ENCODE measurements at places on chromosomes 2 and 18. TPM values are rescaled to one million over a fixed set of nuclear protein-coding genes. Genes with fewer than 3 reads are reported as not detected.

GRCh38 chr2:37708146-37708545, 36.7 kb upstream of the CDC42EP3 start:
- no peak for DNase-seq

DNA sequence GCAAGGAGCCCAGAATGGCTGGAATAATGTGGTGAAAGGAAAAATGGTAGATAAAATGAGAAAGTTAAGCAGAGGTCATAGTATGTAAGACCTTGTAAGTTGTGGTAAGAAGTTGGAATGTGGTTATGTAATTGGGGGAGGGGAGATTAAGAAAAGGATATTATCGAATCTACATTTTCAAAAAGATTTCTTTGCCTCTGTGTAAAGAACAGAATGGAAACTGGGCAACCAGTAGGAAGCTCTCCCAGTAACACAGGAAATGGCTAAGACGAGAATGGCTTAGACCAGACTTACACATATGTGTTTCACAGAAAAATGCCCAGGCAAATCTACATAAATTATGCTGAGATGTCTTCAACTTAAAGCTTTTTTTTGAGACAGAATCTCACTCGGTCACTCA, 13.2 kb downstream of the MEMO1 start:
- no peak for DNase-seq

DNA sequence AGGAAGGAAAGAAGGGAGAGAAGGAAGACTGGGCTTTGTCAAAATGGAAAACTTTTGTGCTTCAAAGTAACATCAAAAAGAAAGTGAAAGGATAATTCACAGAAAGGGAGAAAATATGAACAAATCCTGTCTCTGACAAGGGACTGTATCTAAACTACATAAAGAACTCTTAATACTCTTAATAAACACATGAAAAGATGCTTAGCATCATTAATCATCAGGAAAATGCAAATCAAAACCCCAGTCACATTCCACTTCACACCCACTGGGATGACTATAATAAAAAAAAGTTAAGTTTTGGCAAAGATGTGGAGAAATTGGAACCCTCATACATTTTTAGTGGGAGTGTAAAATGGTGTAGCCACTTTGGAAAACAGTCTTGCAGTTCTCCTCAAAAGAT, 11.8 kb upstream of the ZFP36L2 start:
- no peak for DNase-seq

GRCh38 chr18:45874491-45875184, 49.2 kb downstream of the SIGLEC15 start:
- DNase-seq: no peak

- no peak for DNase-seq
Observed at GRCh38 chr2:133414486-133415209, 153.6 kb downstream of the NCKAP5 start.

DNA sequence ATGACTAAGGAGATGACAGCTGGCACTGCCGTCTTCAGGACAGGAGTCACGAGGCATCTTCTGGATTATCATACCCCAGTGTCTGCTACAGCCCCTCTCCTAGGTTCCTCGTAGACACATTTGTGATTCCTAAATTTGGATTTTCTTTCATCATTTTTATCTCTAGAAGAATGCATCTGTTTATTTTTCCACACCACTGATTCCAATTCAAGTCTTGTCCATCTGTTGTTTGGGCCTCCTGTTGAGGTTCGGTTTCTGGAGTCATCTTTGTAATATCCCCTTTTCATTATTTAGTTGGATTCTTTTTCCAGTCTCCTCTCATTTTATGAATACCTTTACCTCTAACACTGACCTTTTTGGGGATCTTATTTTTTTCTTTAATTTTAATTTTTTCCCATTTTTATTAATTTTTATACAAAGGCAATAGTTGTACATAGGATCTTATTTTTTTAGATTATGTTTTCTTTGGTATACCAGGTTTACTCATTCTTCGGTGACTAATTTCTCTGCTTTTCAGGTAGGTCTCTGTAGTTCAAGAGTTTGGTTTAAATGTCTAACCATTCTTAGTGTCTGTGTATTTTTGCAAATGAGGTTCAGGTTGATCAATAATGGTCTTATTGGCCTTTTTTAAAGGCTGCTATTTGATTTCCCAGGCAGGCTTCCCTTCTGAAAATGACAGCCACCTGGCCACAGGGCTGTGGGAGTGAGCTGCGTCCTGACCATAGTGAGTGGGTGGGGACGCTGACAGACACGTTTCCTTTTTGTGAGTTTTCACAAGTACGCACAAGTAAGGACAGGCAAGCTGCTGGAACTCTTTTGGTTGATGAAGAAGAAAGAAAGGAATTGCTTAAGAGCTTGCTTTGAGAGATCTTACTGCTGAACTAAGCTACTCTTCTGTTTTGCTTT, 34.5 kb downstream of the FARP2 start:
- DNase-seq: no peak

DNA sequence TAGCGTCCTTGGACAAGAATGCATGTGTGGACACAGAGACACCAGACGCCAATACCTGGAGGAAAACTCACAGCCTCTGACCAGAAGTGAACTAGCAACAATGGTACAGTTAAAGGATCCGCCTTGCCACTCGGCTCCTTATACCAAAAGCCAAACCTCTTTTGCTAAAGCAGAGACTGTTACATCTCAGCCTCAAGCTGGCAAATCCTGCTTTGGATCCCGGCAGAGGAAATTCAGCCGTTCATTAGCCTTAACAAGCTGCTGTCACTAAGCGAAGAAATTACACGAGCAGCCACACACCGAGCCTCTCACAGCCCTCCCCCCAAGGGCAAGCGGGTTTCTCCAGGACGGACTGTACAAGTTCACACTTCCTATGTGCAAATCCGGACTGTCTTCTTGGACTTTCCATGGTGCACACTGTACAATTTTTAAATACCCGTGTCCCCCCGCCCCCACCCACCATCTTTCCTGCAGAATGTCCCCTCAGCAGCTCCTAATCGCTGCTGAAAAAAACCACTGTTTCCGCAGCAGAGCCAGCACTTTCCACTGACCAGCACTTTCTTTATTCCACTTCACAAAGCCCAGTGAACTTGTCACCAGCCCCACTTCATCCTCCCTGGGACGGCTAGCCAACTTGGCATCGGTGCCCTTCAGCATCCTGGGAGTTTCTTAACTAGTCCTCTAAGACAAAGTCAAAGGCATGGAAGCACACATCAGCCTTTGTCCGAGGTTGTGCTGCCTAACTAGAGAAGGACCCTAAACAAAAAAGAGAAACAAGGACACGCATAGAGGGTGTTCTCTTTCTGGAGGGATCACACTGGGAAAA, 1.5 kb downstream of the KLF7 start:
- DNase-seq: peak; percentile 83

- no peak for DNase-seq
Observed at GRCh38 chr18:68779169-68779568, 18.7 kb upstream of the CCDC102B start.

ARHGAP15 gene
- 20.6 TPM for total RNA-seq

EVX2 gene
- total RNA-seq: not detected

NYAP2 gene
- total RNA-seq: 1.0 TPM

PRSS56 gene
- total RNA-seq: not detected

WDFY1 gene
- 46.3 TPM for total RNA-seq

ZNF385B gene
- total RNA-seq: 34.0 TPM

Data from left lung (tissue), 14 donors.